Tibial nerve (tissue), 4 donors: ENCODE measurements at places on chromosomes 11 and 22. TPM values are rescaled to one million over a fixed set of nuclear protein-coding genes. Genes with fewer than 3 reads are reported as not detected.

Gene SHANK3
- total RNA-seq, result 27.7 TPM

Gene ESAM
- total RNA-seq, result 25.3 TPM

Gene SERPIND1
- total RNA-seq, result not detected

Gene IFITM10
- total RNA-seq, result 54.9 TPM

Gene GTSE1
- total RNA-seq, result not detected

Gene ANO5
- total RNA-seq, result 1.0 TPM

Gene SEPTIN3
- 36.5 TPM for total RNA-seq

Gene VPS37C
- total RNA-seq, result 13.4 TPM

Gene TUBA8
- 12.3 TPM for total RNA-seq

Gene SERHL2
- total RNA-seq, result 12.6 TPM

Gene CRYBA4
- not detected for total RNA-seq

Gene OR4D5
- not detected for total RNA-seq

Gene CEP126
- 10.7 TPM for total RNA-seq

Gene FAM111B
- not detected for total RNA-seq

Gene ACTN3
- not detected for total RNA-seq

Gene ELMOD1
- total RNA-seq, result 0.30 TPM

Gene POGLUT3
- total RNA-seq, result 44.2 TPM

Gene ZC3H12C
- 26.0 TPM for total RNA-seq

Gene BCO2
- 5.1 TPM for total RNA-seq

Gene IFITM1
- 274 TPM for total RNA-seq

Gene UBTFL1
- not detected for total RNA-seq

Gene PANX3
- total RNA-seq, result not detected

Gene TRIM6
- total RNA-seq, result 5.9 TPM

Gene FGF19
- not detected for total RNA-seq

Gene MYBPC3
- total RNA-seq, result not detected

Gene FGF4
- total RNA-seq, result 17.3 TPM

Gene CLDN5
- total RNA-seq, result 102 TPM

Gene MS4A3
- total RNA-seq, result not detected

Gene OR2AG2
- total RNA-seq, result not detected

Gene PLEKHA7
- 41.6 TPM for total RNA-seq

Gene APOA5
- not detected for total RNA-seq

Gene RTCB
- total RNA-seq, result 72.5 TPM

Gene MUC5B
- under 0.01 TPM for total RNA-seq

Gene GLB1L3
- total RNA-seq, result not detected

Gene RAB38
- 0.59 TPM for total RNA-seq

Gene LRRC32
- total RNA-seq, result 83.4 TPM

Gene KRTAP5-8
- total RNA-seq, result 0.63 TPM

Gene C11orf87
- 0.87 TPM for total RNA-seq

Gene TMPRSS5
- 35.0 TPM for total RNA-seq

Gene CFAP300
- total RNA-seq, result 21.8 TPM
